ENCODE measurements at places on chromosomes 5 and 9.

DNA sequence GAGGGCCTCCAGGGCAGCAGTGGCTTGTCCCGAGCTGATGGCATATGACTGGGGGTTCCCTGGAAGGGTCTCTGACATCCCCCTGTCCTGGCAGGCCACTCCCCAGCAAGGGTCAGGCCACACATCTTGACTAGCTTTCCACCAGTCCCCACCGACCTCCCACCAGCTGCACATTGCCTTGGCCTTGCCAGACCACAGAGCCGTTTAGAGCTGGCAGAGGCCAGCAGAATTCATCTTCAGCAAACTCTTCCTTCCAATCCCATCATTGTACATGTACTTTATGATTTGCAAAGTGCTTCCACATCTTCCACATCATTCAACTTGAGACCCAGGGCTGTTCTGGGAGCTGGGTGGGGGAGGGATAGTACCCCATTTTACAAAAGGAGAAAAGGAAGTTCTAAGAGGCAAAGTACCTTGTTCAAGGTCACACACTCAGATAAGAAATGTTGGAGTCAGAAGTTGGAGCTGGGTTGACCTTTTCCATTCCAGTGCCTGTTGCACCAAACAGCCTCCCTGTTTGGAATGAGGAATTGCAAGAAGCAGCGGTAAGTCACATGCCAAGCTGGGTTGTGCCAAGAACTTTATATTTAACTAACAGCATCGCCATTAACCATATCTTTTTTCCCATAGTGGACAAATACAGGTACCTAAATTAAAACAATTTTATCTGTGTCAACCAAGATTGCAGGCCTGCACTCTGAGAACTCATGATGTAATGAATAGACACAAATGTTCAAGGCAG, 25.8 kb upstream of the COL15A1 start:
- no peak for DNase-seq

DNA sequence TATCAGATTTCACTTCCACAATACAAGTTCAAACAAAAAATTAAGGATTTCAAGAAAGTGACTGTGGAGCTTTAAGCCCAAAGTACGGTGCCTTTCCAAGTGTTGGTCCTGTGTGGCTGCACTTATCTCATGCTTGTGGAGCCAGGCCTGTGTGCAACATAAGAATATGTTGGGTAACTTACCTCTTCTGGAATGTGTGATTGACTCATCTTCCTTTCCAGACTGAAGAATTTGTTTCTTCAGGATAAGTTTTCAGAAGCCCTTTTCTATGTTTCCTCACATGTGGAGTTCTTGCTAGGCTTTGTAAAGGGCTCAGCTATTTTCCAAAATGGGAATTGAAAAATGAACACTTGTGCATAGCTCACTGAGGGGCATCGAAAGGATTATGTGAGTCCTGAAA, 485.1 kb upstream of the PAPPA start:
- no peak for DNase-seq

DNA sequence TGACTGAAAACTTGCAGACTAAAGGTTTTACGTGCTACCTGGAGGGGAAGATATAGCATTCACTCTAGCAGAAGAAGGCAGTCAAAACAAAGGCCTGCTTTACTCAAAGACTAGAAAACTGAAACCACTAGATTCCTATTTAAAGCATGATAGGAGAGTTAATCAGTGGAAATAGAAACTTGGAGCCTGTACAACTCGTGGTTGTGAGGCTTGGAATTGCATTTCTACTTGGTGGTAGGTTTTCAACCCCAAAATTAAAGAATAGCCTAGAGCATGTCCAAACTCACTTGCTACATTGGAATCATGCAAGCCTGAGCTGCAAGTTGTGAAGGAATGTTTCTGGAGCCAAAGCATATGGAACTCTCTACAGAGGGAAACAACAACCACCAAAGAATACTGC, 1526.4 kb upstream of the NUDT12 start:
- DNase-seq: no peak

- DNase-seq: no peak
These were observed 97.2 kb downstream of the TRIO start for GRCh38 chr5:14240359-14240758.

- DNase-seq: no peak
These were observed 65.9 kb downstream of the NSG2 start for GRCh38 chr5:174111287-174111973.

GRCh38 chr9:86854898-86855523, 92.3 kb downstream of the GAS1 start:
- DNase-seq: no peak

DNA sequence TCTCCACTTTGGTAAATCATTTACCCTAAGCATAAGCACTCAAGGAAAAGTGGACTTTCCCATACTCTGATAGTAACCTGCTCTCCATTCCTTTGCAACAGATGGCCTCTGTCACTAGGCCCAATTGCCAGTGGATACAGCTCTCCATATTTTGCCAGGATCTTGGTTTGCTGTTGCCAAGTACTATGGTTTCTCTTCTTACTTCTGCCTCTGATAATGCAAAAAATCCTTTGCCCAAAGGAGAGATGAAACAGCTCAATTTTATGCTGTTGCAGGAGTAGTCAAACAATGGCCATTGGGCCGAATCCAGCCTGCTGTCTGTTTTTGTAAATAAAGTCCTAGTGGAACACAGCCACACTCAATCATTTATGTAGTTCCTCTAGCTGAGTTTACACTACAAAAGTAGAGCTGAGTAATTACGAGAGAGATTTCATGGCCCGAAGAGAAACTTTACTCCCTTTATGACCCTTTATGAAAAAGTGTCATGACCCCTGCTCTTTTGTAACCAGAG, 92.5 kb downstream of the HTR4 start:
- DNase-seq: no peak

GRCh38 chr5:163532171-163533084, 27.0 kb downstream of the MAT2B start:
- no peak for DNase-seq

GRCh38 chr5:151597749-151598148, 6.6 kb upstream of the FAT2 start:
- no peak for DNase-seq

GRCh38 chr5:79573983-79574890, 38.0 kb upstream of the TENT2 start:
- no peak for DNase-seq

GRCh38 chr9:101486693-101487442, 46.8 kb upstream of the RNF20 start:
- DNase-seq: no peak

- DNase-seq: no peak
These were observed 902 bp downstream of the HABP4 start for GRCh38 chr9:96450613-96451528.

DNA sequence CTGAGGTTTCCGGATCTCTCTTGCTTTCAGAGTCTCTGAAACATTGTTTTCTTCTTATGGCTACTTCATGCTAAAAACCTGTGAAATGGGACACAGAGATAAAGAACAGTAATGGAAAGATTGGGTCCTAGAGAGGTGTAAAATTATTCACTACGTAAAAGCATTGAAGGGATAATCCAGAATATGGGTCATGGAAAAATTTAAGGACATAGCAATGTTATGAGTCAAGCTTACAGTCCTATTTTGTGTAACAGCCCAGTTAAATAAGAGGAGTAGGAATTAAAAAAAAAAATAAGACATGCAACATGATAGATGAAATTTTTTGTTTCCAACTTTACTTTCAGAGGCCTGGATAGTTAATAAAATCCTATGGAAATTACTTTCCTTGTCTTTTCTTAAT, 61.9 kb upstream of the ELL2 start:
- no peak for DNase-seq

- DNase-seq: no peak
These were observed 2.2 kb downstream of the G3BP1 start for GRCh38 chr5:151773951-151774350.

GRCh38 chr9:89078860-89079259, 87.6 kb downstream of the S1PR3 start:
- DNase-seq: no peak

GRCh38 chr9:114001794-114002261, 76.3 kb downstream of the AMBP start:
- no peak for DNase-seq

- DNase-seq: no peak
These were observed 45.3 kb downstream of the RAPGEF6 start for GRCh38 chr5:131589510-131590348.

DNA sequence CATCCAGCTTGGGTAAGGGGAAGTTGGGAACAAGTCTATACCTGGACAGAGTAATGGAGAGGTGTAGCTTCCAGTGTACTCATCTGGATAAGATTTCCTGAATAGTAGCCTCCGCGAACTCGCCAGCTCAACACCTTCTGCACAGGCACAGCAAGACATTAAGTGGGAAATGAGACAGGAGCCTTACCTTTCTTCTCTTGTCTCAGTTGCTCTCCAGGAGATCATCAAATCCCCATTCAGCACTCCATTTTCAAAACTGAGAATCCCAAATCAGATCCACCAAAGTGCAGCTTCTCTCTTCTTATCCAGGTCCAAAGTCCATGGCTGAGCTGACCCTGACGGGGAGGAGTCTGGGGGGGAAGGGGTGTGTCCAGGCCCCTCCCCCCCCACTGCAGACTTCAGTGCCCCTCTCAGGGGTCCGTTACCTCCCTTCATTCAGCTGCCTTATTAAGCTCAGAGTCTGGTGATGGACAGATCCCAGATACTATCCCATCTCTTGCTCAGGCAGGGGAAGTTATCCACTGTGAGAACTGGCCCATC, 5.9 kb upstream of the MGAT1 start:
- no peak for DNase-seq

GRCh38 chr5:106875591-106876297, 795.0 kb downstream of the EFNA5 start:
- DNase-seq: no peak

All from NCI-H187 (cell line).